Activated CD4-positive, alpha-beta T cell treated with anti-CD3 and anti-CD28 coated beads, Interleukin-2, amount 50 U/mL, for 24 hours (primary cell): ENCODE measurements at places on chromosomes 7 and 10.

DNA sequence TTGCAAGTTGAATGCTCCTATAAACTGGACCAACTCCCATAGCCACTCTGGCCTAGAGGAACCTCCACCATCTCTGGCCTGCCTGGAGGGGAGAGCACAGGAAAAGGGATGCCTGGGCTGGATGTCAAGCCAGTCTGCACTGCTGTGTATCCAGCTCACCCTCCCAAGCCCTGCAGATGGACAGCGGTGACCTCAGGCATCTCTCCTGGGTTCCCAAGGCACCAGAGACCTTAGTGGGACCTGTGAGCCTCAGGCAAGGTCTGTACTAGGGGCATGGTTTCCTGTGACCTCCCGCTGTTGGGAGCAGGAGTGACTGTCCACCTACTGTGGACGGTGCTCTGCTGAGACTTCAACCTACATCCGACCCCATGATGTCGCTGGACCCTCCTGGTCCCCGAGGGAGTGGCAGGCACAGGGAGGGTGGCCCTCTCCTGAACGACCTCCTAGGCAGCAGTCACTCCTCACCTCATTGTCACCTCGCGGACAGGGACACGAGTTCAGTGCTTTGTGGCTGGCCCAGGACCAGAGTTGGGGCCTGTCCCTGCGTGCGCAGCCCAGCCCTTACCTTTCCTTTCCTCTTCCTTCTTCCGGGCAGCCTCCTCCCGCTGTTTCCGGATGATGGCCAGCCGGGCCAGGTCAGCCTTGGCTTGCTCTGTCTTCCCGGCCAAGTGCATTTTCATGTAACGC is 11.0 kb downstream of the PDAP1 start:
- no peak for DNase-seq

DNA sequence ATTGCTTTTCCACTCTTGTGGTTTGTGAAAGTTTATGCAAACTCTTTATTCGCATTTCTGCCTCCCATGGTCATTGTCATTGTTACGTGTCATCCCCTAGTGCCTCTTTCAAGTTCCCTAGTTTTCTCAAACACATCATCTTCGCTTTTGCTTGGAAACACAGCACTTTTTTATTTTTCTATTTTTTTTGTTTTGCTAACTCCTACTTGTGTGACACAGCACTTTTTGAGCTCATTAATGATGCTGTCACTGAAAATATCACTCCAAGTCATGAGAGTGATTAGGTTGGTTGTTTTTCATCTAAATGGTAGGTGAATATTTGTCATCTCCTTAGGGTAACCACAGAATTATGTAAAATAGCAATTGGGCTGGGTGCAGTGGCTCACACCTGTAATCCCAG is 8.5 kb upstream of the STX1A start:
- DNase-seq, result no peak

DNA sequence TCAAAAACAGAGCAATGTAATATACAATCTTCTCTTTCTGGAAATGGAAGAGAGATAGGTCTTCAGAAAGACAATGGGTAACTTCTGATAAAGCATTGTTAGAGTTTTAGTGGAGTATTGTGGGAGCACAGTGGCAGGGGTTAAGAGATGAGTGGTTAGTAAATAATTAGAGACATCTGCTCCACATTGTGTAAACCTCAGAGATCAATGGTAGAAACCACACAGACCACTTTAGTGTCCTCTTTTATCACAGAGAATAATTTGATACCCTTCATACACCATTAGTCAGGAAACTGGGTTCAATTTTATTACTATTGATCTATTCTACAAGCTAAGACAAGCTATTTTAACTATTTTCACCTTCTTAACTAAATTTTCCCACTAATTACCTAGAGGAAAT is 35.9 kb upstream of the MAGI2 start:
- no peak for DNase-seq

DNA sequence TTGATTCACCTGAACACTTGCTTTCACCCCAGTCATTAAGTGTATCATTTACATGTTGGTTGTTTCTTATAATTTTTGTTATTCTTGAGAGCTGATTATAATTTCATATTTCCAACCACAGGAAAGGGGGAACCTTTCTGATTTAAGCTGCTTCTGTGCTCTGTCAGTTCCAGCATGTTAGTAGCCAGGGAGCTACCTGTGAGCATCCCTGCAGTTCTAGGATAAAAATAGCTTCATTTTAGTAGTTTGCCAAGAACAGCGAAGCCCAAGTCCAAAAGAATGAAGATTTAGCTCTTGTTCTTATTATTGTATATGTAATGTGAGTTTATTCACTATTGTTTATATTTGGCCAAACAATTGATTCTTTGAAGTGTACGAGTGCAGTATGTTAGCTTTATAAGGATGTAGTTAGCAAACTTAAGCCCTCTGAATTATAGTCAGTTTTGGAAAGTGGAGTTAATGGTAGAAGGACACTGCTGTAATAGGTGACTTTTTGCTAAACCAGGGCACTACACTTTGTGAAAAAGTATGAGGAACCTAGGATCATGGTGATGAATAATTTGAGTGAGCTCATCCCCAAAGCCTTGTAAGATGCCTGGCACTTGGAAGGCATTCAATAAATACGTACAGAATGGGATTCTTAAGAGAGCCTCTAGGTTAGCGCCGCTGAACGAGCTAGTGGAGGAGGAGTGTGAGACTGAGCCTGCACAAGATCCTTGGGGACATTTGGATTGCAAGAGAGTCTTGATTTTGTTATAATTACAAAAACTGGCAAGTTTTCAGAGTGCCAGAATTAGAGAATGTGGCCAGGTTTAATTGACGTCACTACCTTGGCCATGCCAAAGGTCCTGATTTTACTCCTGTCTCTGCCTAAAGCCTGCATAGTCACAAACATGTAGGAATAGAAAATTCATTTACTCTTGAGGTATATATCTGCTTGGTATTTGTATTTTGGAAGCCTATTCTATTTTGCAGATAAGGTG is 29.8 kb downstream of the DNAH11 start:
- no peak for DNase-seq

DNA sequence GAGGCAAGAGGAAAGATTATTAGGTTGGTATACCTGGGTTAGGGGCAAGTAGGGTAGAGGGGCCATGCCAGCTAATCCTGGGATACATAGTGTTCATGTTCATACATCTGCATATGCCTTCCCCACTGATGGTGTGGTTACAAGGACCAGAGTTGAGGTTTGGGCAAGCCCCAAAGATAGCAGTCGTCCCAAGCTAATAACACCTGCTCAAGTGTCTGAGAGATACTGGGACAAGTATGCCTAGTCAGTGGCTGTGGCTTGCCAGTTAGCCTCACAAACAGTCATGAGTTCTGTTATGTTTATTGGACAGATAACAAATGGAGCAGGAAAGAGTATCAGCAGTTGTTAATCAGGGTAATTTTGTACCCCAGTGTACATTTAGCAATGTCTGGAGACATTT is 139.6 kb downstream of the ADAM22 start:
- DNase-seq, result no peak

DNA sequence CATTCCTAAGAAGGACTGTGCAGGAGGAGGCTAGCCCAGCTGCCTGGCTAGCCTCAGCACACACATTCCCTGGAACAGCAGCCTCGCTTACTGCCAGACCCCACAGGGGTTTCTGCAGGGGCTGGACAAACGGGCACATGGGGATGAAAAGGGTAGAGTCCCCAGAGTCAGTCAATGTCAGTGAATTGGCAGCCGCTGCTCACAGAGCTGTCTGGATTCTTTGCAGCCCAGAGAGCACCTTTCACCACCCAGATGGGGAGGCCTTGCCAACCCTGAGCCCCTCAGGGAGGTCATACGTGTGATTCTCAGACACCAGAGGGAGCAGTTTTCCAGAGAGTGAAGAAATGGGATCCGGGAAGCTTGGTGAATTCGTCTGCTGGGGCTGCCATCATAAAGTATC is 143.3 kb downstream of the KCNMA1 start:
- DNase-seq, result no peak
